ENCODE measurements at places on chromosomes 6 and 20.

DNA sequence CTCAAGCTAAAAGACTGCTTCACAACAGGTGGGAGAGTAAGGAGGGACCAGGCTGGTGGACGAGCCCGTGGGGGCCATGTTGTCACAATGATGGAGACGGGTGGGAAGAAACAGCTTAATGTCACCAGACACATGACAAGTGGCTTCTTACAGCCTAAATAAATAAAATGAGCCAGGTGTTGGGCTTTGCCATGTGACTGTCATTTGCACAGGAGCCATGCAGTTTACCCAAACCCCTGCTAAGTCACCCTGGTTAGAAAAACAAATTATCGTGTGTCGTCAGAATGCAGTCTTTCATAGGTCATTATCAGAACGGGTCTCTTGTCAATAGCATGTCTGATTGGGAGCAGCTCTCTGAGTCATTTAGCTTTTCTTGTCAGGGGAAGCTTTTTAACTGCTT lies 18.5 kb downstream of the BTBD3 start:
- DNase-seq, result no peak

DNA sequence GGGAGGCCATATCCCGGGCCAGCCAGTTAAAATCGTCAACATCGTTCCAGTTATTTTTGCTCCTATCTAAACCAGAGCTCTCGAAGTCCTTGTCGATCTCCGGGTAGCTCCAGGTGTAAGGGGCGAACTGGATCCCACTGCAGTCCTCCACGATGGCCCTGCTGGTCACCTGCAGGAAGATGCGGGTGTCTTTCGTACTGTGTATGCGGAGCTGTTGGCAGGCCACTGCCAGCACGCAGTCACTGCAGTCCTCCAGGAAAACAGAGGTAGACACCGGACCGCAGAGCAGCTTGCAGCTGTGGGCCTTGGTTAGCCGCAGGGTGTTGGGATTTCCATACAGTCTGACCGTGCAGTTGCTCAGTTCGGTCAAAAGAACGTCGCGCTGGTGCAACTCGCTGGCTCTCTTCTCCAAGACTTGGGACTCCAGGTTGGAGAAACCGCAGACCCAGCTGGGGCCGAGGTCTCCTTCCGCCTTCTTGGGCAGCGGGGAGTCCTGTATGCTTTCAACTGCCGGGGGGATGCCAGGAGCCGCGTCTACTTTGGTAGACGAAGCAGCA lies 742 bp downstream of the TBCC start:
- no peak for DNase-seq

DNA sequence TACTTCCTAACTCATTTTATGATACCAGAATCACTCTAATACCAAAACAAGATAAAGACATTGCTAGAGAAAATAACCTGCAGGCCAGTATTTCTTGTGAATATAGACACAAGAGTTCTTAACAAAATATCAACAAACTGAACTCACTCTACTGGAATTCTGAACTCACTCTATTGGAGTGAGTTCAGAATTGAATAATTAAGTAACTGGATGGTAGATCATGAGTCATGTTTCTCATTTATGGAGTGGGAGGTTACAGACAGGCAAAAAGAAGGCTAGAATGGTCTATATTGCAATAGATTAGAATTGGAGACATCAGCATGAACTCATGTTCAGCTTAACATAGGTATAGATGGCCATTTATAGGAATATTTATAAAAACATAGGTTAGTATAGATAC lies 26.6 kb upstream of the C6orf58 start:
- peak; percentile 43 for DNase-seq

GRCh38 chr6:45677381-45678284 lies 299.9 kb upstream of the SUPT3H start:
- DNase-seq, result peak; percentile 52

DNA sequence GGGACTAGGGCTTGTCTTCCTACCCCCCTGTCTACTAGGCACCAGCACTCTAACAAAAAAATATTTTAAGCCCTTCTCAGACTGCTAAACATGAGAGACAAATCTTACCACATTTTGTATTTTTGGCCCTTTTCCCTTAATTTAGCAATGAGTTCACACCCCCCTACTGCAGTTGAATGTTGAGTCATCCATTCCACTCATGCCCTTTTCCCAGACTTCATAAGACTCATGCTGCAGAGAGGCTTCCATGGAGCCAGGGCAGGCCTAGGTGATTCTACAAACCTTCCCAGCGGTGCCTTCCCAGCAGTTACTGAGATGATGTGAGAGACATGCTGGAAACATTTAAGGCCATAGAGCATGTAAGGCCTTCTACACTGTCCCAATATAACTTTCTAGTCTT lies 53.9 kb downstream of the PXDC1 start:
- DNase-seq, result no peak

DNA sequence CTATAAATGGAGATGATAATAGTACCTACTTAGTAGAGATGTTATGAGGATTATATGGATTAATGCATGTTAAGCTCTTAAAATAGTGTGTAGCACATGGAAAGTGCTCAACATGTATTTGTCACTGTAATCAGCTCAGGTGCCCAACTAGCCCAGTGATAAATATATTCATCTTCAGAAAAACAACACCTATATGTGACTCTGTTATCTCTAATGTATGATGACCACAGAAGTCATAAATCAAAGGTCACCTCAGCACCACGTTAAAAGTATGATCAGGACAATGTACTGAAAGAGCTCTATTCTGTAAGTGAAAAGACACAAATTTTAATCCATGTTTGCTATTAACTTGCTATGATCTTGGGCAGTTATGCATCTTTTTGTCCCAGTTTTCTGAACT lies 36.8 kb upstream of the TENT5A start:
- DNase-seq, result no peak

- no peak for DNase-seq
Observed at GRCh38 chr6:139569566-139569965, 195.1 kb upstream of the CITED2 start.

GRCh38 chr6:155001482-155001881 lies 6.4 kb downstream of the TIAM2 start:
- no peak for DNase-seq

GRCh38 chr6:166192557-166192956 lies 24.9 kb upstream of the TBXT start:
- DNase-seq, result no peak

DNA sequence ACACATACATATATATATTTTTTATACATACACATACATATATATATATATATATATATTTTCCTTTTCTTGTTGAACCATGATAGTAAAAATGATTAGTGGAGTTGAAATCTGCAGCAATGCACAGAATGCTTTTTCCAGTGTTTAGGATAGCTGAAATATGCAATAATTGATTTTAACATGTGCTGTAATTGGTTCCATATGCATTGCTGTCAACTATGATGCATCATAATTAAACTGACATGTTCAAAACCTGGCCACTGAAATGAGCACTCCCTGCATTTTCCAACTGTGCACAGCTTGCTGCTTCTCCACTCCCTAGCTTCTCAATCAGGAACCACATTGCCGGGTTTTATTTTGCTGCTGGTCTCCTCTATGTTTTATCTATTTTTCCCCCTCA lies 358.3 kb downstream of the PAX1 start:
- DNase-seq, result no peak

DNA sequence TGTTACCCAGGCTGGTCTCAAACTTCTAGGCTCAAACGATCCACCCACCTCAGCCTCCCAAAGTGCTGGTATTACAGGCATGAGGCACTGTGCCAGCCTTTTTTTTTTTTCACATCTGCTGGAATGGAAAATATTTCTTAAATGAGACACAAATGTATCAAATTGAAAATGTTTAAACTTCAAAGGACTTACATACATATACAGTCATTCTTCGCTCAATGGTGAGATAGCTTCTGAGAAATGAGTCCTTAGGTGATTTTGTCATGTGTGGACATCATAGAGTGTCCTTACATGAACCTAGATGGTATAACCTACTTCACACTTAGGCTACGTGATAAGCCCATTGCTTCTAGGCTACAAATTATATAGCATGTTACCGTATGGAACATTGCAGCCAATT lies 43.1 kb downstream of the MICA start:
- DNase-seq, result no peak

DNA sequence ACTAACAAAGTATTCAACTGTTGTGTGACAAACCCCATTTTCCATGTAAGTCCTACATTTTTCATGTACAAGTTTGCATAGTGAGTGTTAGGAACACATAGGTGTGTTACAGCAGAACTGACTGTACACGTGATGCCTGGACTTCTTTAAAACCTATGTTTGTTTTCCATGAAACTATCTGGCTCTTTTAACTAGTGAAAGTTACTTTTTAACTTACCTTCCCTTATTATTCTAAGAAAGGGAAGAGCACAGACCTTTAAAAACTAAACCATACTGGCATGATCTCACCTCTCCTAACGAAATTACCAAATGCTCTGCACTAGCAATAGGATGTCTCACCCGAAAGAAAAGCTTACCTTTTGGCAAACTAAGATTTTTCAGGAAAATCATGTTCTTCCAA lies 87.8 kb downstream of the CENPW start:
- peak; percentile 14 for DNase-seq

DNA sequence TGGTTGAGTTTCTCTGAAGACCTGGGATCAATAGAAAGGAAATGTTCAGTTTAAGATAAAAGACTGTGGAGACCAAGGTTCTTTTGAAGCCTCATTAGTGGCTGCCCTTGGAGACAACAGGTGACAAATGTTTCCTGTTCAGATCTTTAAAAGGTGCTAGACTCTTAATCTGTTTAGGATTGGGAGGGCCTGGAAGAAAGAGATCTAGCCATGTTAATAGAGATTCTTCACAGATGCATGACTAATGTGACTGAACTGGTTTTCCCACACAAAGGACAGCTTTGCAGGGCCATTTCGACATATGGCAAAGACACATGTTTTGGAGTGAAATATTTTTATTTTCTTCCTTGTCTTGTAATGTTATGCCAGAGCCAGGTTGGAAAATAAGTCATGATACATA lies 82.2 kb downstream of the WDR27 start:
- no peak for DNase-seq

GRCh38 chr6:3265671-3266070 lies 6.9 kb downstream of the PSMG4 start:
- DNase-seq, result no peak

DNA sequence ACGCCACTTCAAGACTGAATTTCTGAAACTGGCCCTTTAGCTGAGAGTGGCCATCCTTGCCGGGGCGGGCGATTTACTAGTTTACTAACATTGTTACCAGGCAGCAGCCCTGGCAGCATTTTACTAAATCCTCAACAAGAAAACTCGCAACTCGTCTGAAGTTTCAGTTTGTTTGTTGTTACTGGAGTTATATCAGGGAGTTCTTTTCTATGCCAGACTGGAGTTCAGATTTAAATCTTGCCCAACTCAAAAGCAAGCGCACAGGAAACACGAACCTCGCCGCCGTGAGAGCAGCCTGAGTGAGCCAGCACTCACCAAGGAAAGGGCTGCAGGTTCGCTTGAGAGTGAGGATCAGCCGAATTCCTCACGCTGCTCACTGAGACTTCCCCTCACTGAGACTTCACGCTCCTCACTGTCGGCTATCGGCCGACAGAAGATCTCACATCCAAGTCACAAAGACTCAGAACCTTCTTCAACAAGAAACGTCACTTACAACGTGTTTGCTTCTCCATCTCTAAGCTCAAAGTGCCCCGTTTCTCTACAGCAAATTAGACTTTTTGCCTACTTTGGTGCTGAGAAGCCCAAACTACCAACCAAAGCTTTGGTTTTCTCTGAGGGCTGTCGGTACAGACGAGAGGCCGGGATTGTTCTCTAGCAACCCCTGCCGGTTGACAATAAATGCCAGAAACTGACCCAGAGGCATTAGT lies 78.9 kb downstream of the OLIG3 start:
- DNase-seq, result peak; percentile 34

DNA sequence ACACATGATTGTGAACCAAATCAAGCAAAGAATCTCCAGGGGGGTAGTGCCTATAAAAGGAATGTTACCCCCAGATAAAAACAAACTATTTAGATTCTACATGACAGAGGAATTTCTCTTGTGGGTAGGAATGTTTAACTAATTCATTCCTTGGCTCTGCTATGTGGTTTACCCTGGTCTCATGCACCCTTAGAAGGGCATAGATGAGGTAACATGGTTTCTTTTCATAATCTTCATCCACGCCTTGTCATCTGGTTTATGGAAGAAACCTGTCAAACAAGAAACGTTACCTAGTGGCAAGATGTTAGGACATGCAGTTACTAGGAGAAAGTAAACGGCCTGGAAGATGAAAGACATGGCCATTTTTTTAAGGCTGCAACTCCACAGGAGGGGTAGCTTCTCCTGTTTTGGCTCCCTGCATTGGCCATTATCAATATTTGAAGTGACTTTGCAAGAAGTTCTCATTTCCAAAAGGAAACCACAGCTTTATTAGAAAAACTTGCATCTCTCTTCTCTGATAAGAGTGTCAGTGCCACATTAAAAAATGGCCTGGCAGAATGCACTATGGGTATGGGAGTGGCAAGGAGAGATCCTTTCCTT lies 45.5 kb downstream of the STX11 start:
- peak; percentile 21 for DNase-seq

DNA sequence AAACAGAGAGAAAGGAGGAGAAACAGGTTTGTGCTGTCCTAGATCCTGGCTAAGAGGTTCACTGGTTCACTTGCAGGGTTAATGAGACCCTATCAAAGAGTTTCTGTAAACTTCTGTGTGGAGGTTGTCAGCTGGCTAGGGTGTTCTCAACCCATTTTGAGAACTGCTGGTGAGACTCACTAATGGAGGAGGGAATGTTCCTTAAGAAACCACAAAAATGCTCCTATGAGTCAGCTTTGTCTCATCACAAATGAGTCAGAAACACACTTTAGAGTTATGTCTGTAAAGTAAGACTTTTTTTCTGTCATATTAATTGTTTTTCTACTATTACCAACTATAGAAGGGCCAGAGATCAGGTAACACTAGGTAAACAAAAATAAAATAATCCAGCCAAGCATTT lies 884.4 kb downstream of the PHF3 start:
- peak; percentile 93 for DNase-seq

DNA sequence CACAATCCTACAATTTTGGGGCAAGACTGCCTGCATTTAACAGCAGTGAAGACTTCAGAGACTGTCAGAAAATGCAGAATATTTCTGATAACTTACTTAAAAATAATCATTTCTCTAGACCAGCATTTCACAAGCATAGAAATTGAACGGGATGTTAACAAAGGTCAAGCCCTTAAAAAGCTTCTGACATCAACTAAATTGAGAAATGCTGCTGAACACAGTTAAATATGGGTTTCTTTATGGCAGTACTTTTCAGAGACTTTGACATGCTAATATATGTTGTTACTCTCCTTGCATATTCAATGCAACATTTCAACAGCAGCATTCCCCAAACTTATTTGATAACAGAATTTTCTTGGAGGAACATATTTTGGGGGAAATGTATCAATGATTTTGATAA lies 84.5 kb downstream of the KIF13A start:
- no peak for DNase-seq

DNA sequence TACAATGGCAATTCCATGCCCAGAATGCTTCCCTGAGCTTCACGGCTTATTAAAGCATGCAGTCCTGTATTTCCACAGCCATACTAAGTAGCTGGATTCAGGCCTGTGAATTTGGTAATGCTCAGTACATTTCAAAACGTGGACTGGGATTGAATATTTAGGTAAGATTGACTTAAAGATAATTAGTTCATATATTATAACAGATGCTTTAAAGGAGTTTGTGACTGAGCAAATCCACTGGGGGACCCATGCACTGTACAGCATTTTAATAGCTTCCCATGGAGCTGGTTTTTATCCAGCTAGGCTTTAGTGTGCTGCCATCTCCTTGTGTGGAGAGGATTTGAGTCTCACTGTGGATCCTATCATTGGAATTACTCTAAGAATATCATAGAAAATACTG lies 420.9 kb upstream of the FLRT3 start:
- no peak for DNase-seq

- no peak for DNase-seq
Observed at GRCh38 chr6:139429580-139430145, 55.2 kb upstream of the CITED2 start.

- DNase-seq, result no peak
Observed at GRCh38 chr6:168849459-168849858, 404.2 kb downstream of the THBS2 start.

Data from kidney epithelial cell (primary cell).